Uterine smooth muscle cell (primary cell): ENCODE measurements at places on chromosomes 1 and 21. TPM values are rescaled to one million over a fixed set of nuclear protein-coding genes. Genes with fewer than 3 reads are reported as not detected.

The TPTE gene
- not detected in 2 replicates for total RNA-seq

The TCHHL1 gene
- not detected in 2 replicates for total RNA-seq

The TARDBP gene
- 89.7 and 126 TPM in 2 replicates for total RNA-seq

The TMEM51 gene
- total RNA-seq, result 7.9 and 11.5 TPM in 2 replicates

The TAL1 gene
- 0.11 TPM in 1 of 2 replicates, not detected in the other for total RNA-seq
